ENCODE measurements at places on chromosomes 2 and 18.

DNA sequence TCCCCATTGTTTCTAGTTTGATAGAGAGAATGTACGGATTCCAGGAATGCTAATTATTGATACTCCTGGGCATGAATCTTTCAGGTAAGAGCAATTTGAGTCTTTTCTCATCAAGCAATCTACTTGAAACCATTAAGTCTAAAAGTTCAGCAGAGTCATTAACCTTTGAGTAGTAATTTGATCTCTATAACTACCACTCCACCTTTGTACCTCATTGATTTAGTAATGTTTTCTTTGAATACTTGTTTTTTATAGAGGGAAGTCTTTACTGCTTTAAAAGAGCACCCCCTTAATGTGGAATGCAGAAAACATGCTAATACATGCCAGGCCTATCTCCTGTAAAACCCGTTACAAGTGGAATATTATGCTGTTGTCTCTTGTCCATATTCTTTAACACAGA lies 45.0 kb downstream of the EIF5B start:
- no peak for DNase-seq

DNA sequence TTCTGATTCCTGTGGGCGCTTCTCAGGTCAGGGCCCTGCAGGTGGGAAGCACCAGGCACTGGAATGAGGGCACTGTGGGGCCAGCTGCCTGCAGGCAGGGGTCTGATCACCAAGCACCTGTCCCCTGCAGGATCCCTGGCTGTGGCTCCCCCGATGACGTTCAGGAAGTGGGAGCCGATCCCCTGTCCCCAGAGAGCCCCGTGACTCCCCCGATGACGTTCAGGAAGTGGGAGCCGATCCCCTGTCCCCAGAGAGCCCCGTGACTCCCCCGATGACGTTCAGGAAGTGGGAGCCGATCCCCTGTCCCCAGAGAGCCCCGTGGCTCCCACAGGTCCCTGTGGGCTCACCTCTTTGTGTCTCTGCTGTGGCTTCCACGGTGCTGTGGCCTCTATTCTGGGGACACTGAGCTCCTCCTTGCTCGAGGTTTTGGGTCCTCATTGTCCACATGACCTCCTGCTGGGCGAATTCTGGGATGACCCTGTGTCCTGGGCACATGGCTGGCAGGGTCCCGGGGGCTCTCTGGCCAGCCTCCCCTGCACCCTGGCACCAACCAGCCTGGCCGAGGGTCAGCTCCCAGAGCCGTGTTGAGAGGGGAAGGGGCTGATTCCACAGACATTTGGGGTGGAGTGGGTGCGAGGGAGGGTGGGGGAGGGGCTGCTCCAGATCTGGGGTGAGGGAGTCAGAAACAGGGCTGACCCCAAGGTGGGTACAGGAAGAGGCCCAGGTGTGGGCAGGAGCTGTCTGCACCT lies 4.8 kb downstream of the NEU4 start:
- no peak for DNase-seq

DNA sequence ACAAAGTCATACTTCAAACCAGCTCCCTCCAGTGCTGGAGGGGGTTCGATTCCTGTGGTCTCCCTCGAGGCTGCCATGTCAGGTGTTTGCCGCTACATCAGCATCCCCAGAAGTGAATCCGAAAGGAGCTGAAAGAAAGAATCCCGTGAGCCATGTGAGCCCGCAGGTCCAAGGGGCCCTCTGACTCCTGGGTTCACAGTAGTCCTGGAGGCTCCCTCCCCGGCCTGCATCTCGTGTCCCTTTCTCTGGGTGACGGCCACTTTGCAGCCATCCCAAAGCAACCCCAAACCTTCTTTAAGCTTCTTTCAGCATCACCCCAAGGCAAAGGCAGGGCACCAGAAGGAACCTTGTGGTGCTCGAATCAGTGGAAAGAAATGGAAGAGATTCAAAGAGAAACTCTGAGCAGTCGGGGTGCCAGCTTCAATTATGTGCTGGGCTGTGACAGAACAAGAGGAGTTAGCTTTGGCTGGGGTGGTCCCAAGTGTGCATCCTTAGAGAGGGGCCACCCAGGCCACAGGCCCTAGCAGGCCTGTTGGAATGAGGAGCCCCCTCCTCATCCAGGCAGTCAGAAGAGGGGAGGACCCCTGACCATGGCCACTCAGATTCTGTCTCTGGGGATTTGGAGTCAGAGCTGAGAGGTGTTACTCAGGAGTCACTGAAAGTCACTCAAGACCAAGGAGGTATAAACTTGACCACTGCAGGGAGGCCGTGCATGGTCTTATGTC lies 59.7 kb downstream of the CIB4 start:
- no peak for DNase-seq

GRCh38 chr18:37225279-37225678 lies 340.3 kb downstream of the CELF4 start:
- no peak for DNase-seq

DNA sequence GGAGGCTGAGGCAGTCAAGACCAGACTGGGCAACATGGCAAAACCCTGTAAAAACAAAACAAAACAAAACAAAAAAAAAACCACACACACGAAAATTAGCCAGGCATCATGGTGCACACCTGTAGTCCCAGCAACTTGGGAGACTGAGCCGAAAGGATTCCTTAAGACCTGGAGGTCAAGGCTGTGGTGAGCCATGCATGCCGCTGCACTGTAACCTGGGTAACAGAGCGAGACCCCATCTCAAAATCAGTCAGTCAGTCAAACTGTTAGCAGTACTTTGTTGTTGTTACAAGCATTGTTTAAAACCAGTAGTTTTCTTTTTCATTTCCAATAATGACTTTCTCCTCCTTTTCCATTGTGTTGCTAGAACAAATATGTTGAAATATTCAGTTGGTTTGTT lies 21.7 kb downstream of the EPB41L5 start:
- no peak for DNase-seq

DNA sequence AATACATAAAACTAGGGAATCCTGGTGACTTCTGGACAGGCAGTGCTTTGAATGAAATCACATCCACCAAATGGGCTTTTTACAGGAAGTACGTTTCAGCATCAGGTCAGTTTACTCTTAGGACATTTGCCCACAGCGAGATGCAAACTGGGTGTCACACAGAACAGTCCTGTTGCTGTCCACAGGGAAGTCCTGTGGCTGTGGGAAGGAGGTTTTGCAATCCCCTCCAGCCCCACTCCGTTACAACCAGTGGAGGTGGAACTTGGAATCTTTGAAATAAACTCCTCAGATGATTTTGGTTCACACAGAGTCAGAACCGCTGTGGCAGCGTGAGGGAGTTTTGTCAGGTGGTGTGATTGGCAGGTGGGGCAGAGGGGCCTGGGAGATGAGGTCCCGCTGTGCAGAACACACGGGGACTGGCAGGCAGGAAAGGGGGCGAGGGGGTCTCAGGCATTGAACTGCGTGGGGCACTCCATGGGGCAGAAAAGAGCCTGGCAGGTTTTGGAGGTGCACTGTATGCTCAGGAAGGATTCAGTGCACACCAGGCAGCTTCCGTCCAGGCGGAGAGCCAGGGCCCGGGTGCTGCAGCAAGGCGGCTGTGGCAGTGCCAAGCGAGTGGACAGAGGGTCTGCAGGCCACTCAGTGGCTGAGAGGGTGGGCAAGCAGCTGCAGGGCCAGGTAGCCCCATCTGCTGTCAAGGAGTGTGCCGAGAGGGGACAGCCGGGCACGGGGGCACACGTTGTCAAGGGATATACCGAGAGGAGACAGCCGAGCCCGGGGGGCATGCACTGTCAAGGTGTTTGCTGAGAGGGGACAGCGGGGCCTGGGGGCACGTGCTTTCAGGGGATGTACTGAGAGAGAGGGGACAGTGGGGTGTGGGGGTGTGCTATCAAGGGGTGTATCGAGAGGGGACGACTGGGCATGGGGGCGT lies 148.7 kb downstream of the LDLRAD4 start:
- no peak for DNase-seq

- no peak for DNase-seq
Measured at GRCh38 chr2:169694894-169695260, 608 bp downstream of the PHOSPHO2 start.

GRCh38 chr2:169349535-169349934 lies 12.8 kb downstream of the LRP2 start:
- DNase-seq: no peak
